Activated CD4-positive, alpha-beta T cell treated with anti-CD3 and anti-CD28 coated beads, Interleukin-2, amount 50 U/mL, for 24 hours (primary cell): ENCODE measurements at places on chromosomes 1 and 21.
A peak's percentile ranks its signal among the peaks of the same experiment; 100 is the strongest.

DNA sequence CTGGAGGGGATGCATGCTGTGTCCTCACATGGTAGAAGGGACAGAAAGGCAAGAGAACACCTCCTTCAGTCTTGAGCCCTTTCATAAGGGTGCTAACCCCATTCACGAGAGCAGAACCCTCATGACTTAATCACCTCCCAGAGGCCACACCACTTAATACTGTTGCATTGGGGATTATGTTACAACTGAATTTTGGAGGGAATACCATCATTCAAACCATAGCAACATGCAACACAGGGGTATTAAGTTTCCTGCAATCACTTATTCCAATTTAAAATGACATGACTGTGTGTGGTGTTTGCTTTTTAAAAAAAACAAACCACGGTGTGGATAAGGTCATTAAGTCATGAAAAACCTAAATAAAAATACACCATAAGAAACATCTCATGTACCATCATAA is 3.1 kb upstream of the LIN9 start:
- DNase-seq, result no peak

GRCh38 chr1:33099290-33100118 is 18.6 kb downstream of the AZIN2 start:
- DNase-seq, result peak; percentile 37

- no peak for DNase-seq
These were observed 116.8 kb downstream of the RABGAP1L start for GRCh38 chr1:174276087-174276486.

DNA sequence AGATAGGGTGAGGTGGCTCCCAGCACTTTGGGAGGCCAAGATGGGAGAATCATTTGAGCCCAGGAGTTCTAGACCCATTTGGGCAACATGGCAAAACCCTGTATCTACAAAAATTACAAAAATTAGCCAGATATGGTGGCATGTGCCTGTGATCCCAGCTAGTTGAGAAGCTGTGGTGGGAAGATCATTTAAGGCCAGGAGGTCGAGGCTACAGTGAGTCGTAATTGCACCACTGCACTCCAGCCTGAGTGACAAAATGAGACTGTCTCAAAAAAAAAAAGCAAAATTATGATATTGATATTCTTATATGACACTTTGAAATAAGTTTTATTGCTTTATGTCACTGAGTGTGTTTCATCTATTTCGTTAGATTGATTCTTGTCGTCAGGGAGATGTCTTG is 7.4 kb downstream of the ACADM start:
- no peak for DNase-seq

DNA sequence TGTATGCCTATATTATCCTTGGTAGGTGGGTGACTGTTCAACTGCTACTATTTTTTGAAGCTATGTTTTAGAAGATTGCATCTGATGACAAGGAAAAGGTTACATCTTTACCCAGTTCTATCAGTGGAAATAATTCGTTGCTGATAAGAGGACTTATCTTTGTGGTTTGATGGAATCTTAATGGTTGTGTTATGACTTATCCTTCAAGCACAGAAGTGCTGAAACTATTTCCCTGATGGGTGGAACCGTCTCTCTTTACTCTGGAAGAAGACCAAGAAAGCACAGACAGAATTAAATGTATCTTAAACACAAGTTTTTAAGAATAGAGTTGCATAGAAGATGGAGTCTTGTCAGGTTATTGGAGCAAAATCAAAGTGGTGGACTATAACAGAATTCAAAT is 437.7 kb upstream of the KAZN start:
- DNase-seq, result no peak

GRCh38 chr1:17255336-17255735 is 6.4 kb downstream of the PADI3 start:
- DNase-seq, result no peak

DNA sequence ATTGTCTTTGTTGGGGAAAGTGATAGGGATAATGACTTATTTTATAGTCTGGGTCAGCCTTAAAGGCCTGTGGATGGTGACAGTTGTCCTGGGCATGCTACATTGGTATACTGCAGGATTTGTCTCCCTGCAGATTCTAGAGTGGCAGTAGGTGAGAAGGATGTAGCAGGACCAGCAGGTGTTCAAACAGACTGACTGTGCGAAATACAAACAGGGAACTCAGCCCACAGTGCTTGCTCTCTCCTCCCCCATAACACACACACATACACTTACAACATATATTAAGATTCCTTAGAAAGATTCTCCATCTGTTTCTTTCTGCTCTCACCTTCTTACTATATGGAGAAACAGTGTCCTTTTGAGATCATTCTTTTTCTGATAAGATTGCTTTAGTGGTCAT is 6.9 kb downstream of the PDE4B start:
- no peak for DNase-seq

DNA sequence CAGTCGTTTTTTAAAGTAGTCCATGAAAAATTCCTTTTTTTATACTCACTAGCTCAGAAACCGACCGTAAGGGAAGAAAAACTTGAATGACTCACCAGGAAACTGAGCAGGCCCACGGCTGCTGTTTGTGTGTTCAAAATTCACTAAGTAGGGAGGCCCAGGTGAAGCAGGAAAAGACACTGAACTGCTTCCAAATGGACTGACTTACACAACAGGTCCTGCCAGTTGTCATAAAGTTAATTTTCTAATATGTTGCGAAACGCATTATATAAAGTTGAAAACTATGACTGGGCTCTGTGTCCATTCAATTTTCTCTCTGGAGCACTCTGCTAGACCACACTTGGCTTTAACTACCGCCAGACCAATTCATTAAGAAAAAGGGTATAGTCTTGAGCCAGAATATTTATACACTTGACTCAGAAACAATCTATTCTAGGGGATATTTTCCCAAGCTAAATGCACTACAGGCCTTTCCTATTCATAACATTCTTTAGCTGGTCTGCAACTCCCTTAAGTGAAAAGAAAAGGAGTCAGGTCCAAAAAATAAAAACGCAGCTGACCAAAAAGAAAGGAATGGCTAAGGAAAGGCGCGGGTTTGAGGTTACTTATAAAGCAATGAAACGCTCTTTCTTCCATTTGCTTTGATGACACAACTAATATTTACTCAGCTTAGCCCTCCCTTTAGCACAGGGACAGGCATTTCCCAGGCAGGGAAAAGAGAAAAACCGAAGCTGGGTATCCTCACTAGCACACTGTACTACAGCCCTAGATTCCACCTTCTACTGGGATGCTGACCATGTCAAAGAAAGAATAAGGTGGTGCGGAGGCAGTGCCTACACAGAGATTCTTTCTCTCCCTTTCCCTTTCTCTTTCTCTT is 306.3 kb upstream of the ESRRG start:
- DNase-seq, result no peak

GRCh38 chr1:42439940-42440339 is 15.9 kb downstream of the ZMYND12 start:
- DNase-seq, result no peak

DNA sequence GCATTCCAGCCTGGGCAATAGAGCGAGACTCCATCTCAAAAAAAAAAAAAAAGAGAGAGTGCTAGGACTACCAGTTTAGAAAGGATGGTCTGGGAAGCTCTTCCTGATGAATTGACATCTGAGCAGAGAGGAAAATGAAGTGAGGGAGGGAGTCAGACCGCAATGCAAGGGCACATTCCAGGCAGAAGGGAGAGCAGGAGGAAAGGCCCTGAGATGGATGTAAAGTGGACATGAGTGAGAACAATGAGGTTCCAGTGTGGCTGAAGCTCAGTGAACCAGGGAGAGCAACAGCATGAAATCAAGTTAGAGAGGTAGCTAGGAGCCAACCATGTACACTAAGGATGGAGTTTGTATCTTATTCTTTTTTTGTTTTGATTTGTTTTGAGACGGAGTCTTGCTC is 55.9 kb upstream of the SPOCD1 start:
- DNase-seq, result no peak

DNA sequence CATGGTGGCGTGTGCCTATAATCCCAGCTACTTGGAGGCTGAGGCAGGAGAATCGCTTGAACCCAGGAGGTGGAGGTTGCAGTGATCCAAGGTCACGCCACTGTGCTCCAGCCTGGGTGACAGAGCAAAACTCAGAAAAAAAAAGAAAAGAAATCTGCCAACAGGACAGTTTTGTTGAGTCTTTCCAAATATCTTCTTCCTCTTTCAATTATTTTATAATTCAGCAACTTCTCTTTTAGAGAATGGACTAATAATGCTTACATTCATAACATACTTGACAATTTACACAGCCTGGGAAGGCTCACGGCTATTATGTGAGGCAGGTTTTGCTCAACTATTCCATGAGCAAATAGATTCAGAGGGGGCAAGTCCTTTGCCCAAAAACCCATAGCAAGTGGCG is 18.1 kb downstream of the CNR2 start:
- no peak for DNase-seq

DNA sequence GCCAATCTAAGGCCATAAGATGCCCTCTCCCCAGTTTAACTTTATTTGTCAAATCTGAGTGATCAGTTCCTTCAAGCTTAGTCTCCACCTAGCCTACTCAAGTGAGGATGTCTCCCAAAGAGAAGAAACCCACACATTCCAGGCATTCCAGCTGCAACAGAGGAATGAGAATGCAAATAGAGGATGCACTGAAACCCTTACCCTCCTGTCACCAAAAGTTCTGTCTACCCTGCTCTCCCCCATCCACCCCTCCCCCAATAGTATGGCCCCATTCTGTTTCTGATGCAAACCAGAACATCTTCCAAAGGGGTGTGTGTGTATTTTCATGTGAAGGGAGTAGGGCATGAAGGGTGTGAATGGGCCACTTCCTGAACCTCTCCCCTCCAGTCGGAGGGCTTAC is 3.0 kb downstream of the DUSP23 start:
- no peak for DNase-seq

GRCh38 chr1:221740993-221741702 is 741 bp downstream of the DUSP10 start:
- peak; percentile 11 for DNase-seq

DNA sequence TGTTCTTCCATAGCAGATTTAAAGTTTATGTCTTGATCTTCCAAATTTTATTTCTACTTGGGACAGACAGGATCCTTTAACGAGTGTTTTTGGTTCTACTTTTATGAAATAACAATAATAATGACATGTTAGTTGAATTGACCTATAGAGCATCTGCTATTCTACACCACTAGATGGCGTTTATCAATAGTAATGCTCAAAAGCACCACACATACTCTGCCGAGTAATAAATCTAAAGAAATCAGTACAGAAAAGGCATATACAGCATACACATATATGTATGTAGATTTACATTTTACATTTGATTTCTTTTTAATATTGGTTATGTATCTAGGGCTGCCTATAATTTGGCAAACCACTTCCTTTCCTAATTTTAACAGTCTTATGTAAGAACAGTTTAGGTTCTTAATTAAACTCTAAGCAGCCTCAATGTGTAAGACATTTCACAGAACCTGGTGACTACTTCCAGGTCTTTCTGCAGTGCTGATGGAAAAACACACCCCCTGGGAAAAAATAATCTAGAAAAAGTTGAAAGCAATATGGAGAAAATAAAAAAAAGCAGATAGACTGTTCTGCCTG is 5.9 kb upstream of the SIPA1L2 start:
- no peak for DNase-seq

DNA sequence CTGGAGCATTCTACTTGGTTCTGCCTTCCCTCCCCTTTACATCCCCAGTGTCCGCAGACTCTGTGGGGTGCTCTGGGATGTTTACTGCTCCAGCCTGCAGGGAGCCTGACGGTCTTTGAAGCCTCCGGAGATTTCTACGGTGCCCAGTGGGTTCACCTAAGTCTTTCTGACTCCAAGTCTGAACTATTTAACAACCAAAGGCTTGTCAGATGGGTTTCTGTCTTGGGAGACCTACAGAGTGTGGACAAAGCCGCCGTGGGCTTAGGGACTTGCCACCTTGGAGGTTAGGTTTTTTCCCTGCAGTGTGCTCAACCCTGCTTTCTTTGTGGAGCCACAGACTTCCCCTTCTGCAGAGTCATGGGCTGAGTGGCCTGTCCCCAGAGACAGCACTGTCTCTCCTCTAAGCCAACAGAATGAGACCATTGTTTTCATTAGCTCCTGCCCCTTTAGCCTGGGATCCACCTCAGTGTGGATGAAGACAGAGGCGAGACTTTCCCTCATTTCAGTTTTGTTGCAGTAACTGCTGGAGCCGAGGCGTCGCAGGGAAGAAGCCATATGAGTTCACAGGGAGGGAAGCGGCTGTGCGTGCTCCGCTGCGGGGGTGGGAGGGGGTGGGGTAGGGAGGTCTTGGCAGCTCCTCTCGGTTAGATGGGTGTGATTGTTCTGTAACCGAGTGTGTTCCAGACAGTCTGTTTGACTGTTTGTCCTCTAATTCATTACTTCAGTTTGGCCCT is 120.7 kb downstream of the CNIH3 start:
- no peak for DNase-seq

DNA sequence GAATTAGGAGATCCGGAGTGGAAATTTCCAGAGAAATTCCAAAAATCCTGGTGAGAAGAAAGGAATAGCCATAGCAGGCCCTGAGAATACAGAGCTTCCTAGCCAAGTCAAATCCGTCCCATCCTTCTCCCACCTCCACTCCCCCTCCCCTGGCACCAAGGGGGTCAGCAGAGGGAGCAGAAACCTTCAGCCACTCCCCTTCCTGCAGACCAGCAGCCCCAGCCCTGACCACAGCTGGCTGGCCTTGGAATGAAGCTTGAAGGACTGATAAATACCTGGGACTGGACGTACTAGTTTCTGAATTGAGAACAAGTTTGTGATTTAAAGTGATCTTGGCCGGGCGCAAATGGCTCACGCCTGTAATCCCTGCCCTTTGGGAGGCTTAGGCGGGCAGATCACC is 13.8 kb upstream of the RIPPLY3 start:
- no peak for DNase-seq

DNA sequence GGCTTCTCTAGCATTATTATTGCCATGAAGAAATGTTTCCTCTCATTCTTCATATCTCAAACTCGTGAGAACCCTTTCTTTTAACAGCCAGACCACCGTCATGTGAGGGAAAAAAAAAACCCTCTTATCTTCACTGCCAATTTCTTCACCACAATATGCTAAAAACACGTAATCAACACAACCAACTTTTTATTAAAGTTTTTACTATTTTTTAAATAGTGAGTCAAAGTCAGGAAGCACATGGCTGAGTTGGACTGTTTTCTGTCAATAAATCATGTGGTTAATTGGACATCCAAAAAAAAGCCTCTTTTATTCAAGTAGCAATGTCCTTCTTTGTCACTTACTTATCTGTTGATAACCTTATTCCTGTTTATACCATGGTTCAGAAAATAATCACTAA is 55.9 kb upstream of the SAMD13 start:
- no peak for DNase-seq

DNA sequence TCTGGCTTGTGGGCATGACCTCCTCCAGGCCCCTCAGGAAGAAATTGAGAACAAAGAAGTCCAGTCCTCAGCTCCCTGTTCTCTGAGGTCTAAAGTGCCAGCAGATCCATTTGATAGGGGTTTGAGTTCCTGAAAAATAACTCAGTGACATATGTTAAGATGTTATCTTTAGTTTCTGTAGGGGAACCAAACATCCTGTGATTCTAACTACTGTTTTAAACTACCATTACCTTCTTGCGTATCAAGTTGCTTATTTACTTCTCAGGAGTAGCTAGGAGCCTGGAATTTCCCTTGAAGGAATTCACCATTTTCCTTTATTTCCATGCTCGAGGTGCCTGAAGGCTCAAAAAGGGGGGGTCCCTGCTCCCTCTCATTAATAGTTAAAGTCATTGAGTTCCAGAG is 18.8 kb upstream of the LIN9 start:
- DNase-seq, result no peak
